ENCODE measurements at places on chromosomes 7 and 10. TPM values are rescaled to one million over a fixed set of nuclear protein-coding genes. Genes with fewer than 3 reads are reported as not detected.

- DNase-seq: no peak
Measured at GRCh38 chr7:16592395-16592794, 53.2 kb downstream of the ANKMY2 start.

Gene CXCL12
- 45.8 TPM for total RNA-seq

- no peak for DNase-seq
Measured at GRCh38 chr10:113241599-113242360, 291.7 kb downstream of the TCF7L2 start.

- DNase-seq: no peak
Measured at GRCh38 chr7:47550788-47551470, 31.0 kb downstream of the TNS3 start.

DNA sequence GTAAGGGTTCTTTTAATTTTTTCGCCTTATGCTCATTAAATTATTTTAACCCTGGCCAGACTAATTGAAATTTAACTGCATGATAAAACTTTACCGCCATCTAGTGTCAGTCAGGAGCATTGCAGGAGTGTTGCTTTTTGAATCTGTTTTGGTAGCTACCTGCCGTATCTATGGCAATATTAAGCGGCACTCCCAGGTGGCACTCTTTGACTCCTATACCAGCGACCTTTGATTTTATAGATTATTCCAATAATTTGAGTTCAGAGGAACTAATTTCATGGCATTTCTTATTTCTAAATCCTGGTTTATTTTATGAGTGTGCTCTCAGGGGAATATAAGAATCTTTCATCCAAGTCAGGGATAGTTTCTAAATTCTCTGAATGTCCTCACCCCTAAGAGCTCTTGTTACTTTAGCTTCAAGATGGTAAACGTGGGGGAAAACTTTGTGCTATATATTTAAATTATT, 198.9 kb downstream of the REEP3 start:
- no peak for DNase-seq
